ENCODE measurements at places on chromosomes 3 and 15. TPM values are rescaled to one million over a fixed set of nuclear protein-coding genes. Genes with fewer than 3 reads are reported as not detected.

DNA sequence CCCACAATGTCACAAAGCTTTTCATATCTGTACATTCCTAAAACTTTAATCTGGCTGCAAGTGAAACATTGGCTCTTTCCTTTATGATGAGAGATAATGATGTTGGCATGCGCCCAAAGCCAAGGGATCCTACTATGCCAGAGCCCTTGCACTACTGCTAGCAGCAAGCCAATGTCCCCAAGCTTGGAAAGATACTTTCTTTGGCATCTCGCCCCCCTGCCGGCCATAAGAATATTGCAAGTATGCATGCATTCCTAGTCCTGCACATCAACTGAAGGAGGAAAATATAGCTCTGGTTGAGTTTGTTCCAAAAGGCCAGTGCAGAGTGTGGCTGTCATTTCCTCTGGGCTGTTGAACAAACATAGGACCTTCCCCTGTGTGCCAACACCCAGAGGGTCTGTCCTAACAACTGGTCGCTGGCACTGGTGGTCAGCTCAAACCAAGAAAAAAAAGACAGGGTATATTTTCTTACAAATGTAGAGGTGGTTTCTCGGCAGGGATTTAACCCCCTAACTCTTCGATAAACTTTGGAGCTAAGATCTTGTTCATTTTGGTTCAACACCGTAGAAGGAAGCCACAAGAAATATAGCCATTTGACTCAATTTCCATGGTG, 120.9 kb upstream of the ZBED2 start:
- peak; percentile 62 for DNase-seq

DNA sequence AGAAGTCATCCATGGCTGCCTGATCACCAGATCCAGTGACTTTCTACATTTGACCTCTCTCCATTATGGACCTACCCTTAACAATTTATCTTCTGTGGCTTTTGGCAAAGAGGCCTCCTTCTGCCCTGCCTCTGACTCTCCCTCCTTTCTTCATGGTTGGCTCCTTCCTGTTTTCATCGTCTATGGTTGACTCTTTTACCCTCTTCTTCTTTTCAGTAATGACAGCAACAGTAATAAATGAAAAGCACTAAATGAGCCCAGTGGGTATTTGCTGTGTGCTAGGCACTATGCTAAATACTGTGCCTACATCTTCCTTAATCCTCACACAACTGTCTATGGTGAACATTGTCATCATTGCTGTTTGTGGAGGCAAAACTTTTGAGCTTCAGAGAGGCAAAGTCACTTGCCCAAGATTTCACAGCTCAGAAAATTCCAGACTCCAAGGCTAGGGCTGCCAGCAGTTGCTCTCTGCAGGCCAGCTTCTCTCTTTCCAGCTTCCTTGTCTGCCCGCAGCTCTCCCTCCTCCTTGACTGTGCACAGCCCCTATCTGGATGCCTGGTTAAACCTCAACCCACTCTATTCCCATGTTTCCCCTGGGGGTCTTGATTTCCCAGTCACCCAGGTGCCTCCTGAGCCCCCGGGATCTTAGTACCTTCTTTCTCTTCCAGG, 24.6 kb downstream of the ITPR1 start:
- DNase-seq, result no peak

GRCh38 chr3:129106320-129106719, 15.3 kb downstream of the RAB43 start:
- DNase-seq, result no peak

- no peak for DNase-seq
Observed at GRCh38 chr3:54093491-54094248, 28.7 kb upstream of the CACNA2D3 start.

GRCh38 chr15:80228959-80229610, 22.9 kb downstream of the CTXND1 start:
- no peak for DNase-seq

- no peak for DNase-seq
Observed at GRCh38 chr3:152183473-152183872, 85.3 kb upstream of the MBNL1 start.

DNA sequence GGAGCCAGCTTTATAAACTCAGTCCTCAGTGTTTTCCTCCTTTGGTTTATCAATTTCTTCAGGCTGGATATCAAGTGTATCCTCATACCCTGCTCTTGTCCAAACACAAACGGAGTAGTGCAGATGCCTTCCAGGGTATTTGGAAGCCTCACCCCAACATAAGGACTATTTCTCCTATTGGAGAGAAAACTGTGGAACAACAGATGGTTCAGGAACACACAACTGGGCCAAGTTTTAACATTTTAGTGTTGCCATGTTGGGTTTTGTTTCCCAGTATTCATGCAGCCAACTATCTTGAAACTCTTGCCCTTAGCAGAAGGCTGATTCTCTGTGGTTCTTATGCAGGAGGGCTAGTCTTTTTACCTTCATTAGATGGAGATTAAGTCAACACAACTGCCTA, 398.1 kb downstream of the GABRB3 start:
- no peak for DNase-seq

DNA sequence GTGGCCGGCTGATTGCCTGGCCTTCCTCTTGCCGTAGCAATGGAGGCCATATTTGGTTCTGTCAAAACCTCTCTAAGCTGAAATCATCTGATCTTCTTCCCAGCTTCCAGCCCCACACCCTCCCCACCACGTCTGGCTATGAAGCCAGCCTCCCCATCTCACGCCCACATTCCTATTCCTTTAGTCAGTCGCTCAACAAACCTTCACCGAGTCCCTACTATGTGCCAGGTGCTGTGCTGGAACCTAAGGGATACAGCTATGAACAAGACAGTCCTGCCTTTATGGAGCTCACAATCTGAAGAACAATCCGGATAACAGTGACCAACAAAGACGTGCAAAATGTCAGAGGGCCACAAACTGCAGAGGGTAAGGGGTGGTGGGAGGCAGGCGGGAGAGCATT, 31.9 kb upstream of the SMAD6 start:
- DNase-seq, result no peak

GRCh38 chr3:149955449-149955848, 15.2 kb downstream of the PFN2 start:
- no peak for DNase-seq

GRCh38 chr3:197802779-197803459, 11.9 kb downstream of the LRCH3 start:
- no peak for DNase-seq

- DNase-seq, result no peak
Observed at GRCh38 chr3:74089814-74090213, 465.1 kb upstream of the PDZRN3 start.

DNA sequence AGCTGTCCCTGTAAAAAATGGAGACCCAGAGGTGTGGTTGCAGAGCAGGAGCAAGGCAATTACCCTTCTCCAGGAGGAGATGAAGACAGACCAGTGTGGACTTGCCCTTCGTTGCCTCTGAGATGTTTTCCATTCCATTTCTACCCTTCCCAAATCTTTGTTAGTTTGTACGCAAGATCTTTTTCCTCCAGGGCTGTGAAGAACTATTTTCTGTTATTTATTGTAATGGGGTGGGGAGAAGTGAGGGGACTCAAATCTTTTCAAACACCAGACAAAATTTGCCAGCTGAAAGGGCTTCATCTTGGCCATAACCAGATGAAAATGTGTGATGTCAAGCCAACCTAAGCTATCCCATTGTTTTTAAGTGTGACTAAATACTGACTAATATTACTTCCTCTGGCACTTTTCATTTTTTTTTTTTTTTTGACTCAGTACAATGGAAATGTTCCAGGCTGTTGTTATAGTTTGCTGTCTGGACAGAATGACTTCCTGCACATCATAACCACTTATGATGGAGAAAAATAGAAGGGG, 271.3 kb upstream of the TPRG1 start:
- no peak for DNase-seq

- no peak for DNase-seq
Observed at GRCh38 chr3:89957451-89957850, 850.0 kb downstream of the EPHA3 start.

GRCh38 chr15:81275711-81276392, 48.1 kb downstream of the STARD5 start:
- no peak for DNase-seq

DNA sequence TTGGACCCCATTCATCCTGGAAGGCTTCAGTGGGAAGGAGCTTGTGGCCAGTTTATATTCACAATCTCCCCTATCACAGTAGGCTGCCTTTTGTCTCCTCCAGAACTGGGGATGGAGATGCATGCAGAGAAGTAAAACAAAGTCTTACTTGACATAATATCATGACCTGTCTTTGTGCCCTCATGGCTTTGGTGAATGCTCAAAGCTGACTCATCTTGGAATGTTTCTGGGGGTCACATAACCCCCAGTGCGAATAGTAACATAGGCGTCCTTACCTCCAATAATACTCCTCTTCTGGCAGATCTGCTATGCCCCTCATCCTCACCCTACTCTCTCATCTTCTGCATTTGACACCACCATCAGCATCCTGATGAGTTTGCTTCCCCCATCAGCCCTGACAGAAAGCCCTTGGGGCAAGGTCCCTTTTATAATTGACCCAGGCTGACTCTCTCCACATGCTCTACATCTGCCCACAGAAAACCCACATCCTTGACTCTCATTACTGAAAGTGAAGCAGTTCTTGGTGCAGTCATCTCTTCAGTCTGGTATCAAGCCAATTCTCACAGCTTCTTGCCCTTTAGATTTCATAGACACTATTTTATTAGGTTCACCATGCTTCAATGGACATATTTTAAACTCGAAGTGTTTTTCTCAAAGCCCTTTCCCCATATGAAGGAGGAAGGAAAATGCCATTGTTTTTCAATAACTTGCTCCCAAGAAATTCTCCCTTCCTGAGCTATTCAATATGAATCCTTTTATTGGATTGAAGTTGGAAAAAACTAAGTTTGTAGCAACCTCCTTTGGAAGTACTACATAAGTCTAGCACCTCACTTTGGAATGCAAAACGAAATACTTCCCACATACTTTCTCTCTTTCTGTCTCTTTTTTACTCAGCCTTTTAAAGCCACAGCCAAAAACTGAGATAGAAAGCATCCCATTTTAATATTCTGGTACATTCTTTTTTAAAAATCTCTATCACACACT, 36.6 kb downstream of the OSTN start:
- DNase-seq, result no peak

DNA sequence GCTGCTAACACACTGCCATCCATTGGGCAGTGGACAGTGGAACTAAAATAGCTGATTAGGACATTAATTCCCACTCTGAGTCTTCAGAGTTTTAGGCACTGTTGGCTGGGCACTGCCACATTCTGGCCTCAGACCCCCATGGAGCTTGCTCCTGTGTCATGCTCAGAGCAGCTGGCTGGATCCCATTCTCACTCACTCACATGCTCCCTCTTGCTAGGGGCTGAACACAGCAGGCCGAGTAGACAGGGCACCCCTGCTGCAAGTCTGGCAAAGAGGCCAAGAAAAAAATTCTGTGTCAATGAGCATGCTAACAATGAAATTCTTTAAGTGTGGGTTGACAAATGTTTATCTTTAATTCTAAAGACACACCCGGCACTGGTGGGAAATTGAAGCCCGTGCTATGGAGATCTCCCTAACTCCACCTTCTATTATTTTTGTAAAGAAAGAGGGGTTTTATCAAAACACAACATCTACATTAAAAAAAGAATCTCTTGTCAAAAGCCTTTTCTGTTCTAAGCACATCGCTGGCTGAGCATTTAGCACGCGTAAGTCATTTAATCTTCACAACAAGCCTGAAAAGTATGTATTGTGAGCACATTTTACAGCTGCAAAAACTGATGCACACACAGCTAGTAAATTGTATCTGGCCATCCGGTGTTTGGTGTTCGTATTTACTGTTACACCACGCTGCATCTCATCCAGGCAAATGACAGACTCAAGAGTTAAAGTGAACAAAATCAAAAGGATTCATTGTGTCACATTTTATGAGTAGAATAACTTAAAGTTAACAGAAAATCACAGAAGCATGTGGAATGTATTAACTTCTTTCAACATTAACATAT, 362.1 kb downstream of the PLOD2 start:
- DNase-seq, result no peak

The NSMCE3 gene
- 5.2 TPM for total RNA-seq

The TAGLN3 gene
- total RNA-seq, result not detected

The TMF1 gene
- 43.8 TPM for total RNA-seq

The FOXL2NB gene
- total RNA-seq, result not detected

The CCR1 gene
- not detected for total RNA-seq

The EFHB gene
- 0.64 TPM for total RNA-seq

The FES gene
- 18.3 TPM for total RNA-seq
